ENCODE measurements at places on chromosomes 4 and X. TPM values are rescaled to one million over a fixed set of nuclear protein-coding genes. Genes with fewer than 3 reads are reported as not detected.

Gene RADX
- 2.5 TPM for total RNA-seq

Gene METAP1
- 27.1 TPM for total RNA-seq

Gene MAP7D2
- total RNA-seq, result 0.56 TPM

Gene SH2D1A
- not detected for total RNA-seq

Gene GPAT3
- 7.6 TPM for total RNA-seq

Gene TSPAN7
- not detected for total RNA-seq

Gene ABCB7
- 23.2 TPM for total RNA-seq

Gene BTC
- under 0.01 TPM for total RNA-seq

Gene YY2
- 1.2 TPM for total RNA-seq

Gene HTN3
- not detected for total RNA-seq

Gene NPFFR2
- total RNA-seq, result not detected

Gene CENPVL3
- not detected for total RNA-seq

Gene DRD5
- total RNA-seq, result not detected

Gene CRMP1
- not detected for total RNA-seq

Gene P2RY4
- not detected for total RNA-seq

Gene PPEF2
- 0.19 TPM for total RNA-seq

Gene FUNDC1
- total RNA-seq, result 13.2 TPM

Gene SLITRK4
- total RNA-seq, result 0.96 TPM

Gene SCML2
- 0.56 TPM for total RNA-seq

Gene CLNK
- not detected for total RNA-seq

Gene MYOZ2
- 2.1 TPM for total RNA-seq

Gene TEX13A
- total RNA-seq, result not detected

Gene GAB1
- 10.7 TPM for total RNA-seq

Gene SSX1
- total RNA-seq, result not detected

Gene PRRG1
- 15.5 TPM for total RNA-seq

Gene GYPE
- total RNA-seq, result 0.56 TPM

Gene GPR119
- total RNA-seq, result not detected

Gene MAP7D3
- 23.0 TPM for total RNA-seq

Gene OTUD6A
- total RNA-seq, result not detected

Gene NLGN4X
- under 0.01 TPM for total RNA-seq

Gene SPACA5
- total RNA-seq, result not detected

Gene CORIN
- total RNA-seq, result 0.85 TPM

Gene CXCL11
- not detected for total RNA-seq

Gene GC
- total RNA-seq, result not detected

Gene PFKFB1
- total RNA-seq, result not detected

Gene MAGEA2B
- total RNA-seq, result not detected

Gene SYTL4
- 18.0 TPM for total RNA-seq

Gene SLC6A14
- not detected for total RNA-seq

Gene DAPP1
- not detected for total RNA-seq

Gene SCML1
- total RNA-seq, result 7.7 TPM

Gene MAML3
- total RNA-seq, result 1.7 TPM

Gene CTAG1A
- total RNA-seq, result not detected

Gene SNX25
- 52.0 TPM for total RNA-seq
